ENCODE measurements at places on chromosomes 12 and 14. TPM values are rescaled to one million over a fixed set of nuclear protein-coding genes. Genes with fewer than 3 reads are reported as not detected.

The TGFB3 gene
- 6.4 TPM for total RNA-seq

- peaks cover 17% of the 10 kb centered on the region for H3K27me3 ChIP-seq
- no peak overlapping the region for H3K27ac ChIP-seq
- H3K4me1 ChIP-seq = peaks cover 3% of the 10 kb centered on the region
- H3K36me3 ChIP-seq = no peaks in the 10 kb centered on the region
Observed at GRCh38 chr12:113054948-113055486, 1.5 kb upstream of the DTX1 start.

The TSHR gene
- total RNA-seq = 1.3 TPM

DNA sequence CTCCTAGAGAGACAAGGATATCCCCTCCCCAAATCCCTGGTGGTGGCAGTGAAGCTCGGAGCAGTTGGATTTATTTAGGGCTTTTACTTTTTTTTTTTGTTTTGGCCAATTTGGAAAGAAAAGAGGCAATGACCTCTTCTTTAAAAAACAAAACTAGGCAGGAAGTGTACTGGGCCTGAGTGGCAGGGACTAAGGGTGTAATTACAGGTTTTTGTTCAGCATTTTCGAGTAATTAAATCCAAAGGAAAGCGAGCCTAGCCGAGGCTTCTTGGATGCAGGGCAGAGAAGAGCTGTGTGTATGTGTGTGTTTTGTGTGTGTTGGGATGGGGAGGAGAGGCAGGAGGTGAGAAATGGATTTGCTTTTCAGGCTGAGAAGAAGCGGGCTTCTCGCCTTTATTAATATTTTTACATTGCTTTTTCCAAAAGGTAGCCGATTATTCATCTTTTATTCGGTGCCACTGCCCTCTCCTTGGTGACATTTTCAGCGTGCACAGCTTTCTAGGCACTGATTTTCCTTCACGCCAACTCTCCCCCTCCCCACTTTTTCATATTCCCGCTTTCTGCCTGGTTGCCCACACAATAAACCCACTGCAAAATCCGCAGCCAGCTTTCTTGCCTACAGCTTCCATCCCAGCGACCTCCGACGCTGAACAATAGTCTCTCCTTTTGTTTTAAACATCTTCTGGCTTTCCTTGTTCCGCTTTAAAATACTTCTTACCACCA is 8.9 kb upstream of the IRF2BPL start:
- H3K27me3 ChIP-seq = no peaks in the 10 kb centered on the region
- peaks cover 53% of the 10 kb centered on the region for H3K4me1 ChIP-seq
- no peak overlapping the region for H3K4me3 ChIP-seq
- peak overlapping the region; percentile 61 for H3K27ac ChIP-seq
- no peak for DNase-seq
- no peaks in the 10 kb centered on the region for H3K36me3 ChIP-seq

DNA sequence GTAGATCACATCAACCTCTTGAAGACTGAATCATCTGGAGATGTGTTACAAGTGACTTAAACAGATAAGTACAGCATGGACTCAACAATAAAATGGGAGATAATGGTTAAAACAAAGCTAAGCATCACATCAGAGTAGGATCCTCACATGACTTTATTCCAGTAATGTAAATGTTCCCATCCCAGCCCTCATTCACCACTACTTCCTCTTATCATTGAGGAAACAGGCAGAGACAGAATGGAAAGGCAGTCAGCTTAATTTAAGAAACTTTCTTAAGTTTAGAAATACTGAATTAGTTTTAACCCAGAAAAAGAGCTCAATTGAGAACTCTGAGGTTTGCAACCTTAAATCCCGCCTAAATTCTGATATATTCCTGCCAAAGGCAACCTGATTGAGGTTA is 1.2 kb upstream of the ALG10 start:
- H3K4me3 ChIP-seq = no peak overlapping the region
- peaks cover 7% of the 10 kb centered on the region for H3K4me1 ChIP-seq
- no peak for DNase-seq
- peak overlapping the region; percentile 82 for H3K27ac ChIP-seq
- peaks cover 5% of the 10 kb centered on the region for H3K36me3 ChIP-seq
- peaks cover 3% of the 10 kb centered on the region for H3K27me3 ChIP-seq

GRCh38 chr14:104146651-104147345 is 8.4 kb downstream of the KIF26A start:
- no peaks in the 10 kb centered on the region for H3K27me3 ChIP-seq
- H3K4me3 ChIP-seq = no peak overlapping the region
- no peak overlapping the region for H3K27ac ChIP-seq
- H3K4me1 ChIP-seq = no peaks in the 10 kb centered on the region

The OAS2 gene
- total RNA-seq = 62.2 TPM

The EID3 gene
- total RNA-seq = 5.7 TPM

DNA sequence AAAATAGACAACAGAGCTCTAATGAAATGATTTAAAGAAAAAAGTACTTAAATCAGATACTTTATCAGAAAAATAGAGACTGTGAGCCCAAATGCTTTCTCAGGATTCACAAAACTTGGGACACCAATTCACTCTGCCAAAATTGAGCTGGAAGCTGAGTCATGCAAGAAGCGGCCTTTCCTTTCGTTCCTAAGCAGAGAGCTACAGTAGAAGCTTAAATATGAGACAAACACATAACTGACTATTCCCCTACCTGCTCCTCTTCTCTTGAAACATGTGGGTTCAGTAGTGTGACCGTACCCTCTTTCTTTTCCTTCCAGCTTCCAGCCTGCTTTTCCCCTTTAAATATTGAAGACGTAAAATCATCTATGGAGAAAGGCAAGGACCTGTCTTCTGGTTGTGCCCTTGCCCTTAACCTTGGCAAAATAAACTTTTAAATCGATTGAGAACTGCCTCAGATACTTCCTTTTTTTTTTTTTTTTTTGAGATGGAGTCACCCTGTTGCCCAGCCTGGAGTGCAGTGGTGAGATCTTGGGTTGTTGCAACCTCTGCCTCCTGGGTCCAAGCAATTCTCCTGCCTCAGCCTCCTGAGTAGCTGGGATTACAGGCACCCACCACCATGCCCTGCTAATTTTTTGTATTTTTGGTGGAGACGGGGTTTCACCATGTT is 4.4 kb upstream of the SDS start:
- H3K4me1 ChIP-seq = no peaks in the 10 kb centered on the region
- H3K36me3 ChIP-seq = no peaks in the 10 kb centered on the region
- DNase-seq = no peak
- H3K27ac ChIP-seq = no peak overlapping the region
- H3K27me3 ChIP-seq = no peaks in the 10 kb centered on the region

GRCh38 chr12:123898673-123899072 is 74.0 kb downstream of the CCDC92 start:
- H3K4me1 ChIP-seq = no peaks in the 10 kb centered on the region
- H3K4me3 ChIP-seq = no peak overlapping the region
- no peak overlapping the region for H3K27ac ChIP-seq
- H3K36me3 ChIP-seq = no peaks in the 10 kb centered on the region

DNA sequence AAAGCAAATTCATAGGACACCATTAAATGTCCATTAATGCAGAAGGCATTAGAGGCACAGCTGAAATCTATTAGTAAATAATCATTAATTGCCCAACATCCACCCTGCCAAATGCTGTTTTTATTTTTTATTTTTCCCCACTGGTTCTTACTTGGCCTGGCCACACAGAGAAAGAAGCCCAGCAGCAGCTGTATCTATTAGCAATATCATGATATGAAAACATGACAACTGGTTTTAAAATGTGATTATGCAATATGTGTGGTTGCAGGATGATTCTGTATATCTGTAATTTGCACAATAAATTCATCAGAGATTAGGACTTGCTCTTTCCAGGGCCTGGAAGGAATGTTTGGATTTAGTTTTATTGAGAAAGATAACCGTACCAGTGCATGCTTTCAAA is 44.9 kb downstream of the SIX6 start:
- no peak for DNase-seq
- H3K4me1 ChIP-seq = no peaks in the 10 kb centered on the region
- no peak overlapping the region for H3K4me3 ChIP-seq
- H3K27ac ChIP-seq = no peak overlapping the region
- no peaks in the 10 kb centered on the region for H3K36me3 ChIP-seq

The C1S gene
- 4.5 TPM for total RNA-seq

GRCh38 chr12:27960821-27961220 is 11.7 kb downstream of the PTHLH start:
- no peak overlapping the region for H3K27ac ChIP-seq
- no peaks in the 10 kb centered on the region for H3K4me1 ChIP-seq
- no peak for DNase-seq

The KRT79 gene
- total RNA-seq = not detected

DNA sequence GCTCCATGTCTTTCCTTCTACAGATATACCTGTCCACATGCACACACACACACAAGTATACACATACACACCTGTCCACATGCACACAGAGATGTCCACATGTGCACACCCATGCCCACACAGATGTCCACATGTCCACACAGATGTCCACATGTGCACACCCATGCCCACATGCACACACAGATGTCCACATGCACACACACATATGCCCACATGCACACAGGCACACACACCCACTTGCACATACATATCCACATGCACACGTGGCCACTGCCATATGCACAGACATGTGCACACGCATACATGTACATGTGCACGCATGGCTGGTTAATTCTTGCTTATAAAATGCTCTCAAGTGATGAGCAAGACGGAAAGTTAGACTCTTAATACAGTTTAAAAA is 32.2 kb downstream of the ELK3 start:
- no peak for DNase-seq
- H3K27ac ChIP-seq = no peak overlapping the region
- H3K4me1 ChIP-seq = peaks cover 7% of the 10 kb centered on the region
- no peak overlapping the region for H3K4me3 ChIP-seq

The TCL1A gene
- total RNA-seq = 22.5 TPM

The HOXC12 gene
- not detected for total RNA-seq

The CCDC38 gene
- 0.14 TPM for total RNA-seq
